ENCODE measurements at places on chromosomes 12 and 14. TPM values are rescaled to one million over a fixed set of nuclear protein-coding genes. Genes with fewer than 3 reads are reported as not detected.

RDH11 gene
- 50.2 TPM for total RNA-seq

CGRRF1 gene
- total RNA-seq: 31.1 TPM

DNA sequence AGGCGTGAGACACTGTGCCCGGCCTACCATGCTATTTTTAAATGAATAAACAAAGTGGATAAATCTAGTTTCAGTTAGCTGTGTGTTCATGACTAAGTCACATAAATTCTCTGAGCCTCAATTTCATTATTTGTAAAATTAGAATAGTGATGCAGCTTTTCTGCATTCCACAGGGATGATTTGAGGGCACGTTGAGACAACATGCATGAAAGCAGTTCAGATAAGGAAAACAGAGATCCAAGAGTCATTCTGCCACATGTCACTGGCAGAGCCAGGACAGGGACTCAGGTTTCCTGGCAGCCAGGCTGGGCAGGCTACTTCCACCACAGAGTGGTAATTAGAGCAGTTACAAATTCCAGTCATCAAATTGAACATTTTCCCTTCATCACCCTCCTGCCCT lies 2.9 kb upstream of the PPP4R4 start:
- H3K27ac ChIP-seq: no peak overlapping the region
- peaks cover 10% of the 10 kb centered on the region for H3K27me3 ChIP-seq
- DNase-seq: no peak
- no peaks in the 10 kb centered on the region for H3K36me3 ChIP-seq
- peaks cover 5% of the 10 kb centered on the region for H3K4me1 ChIP-seq

DNA sequence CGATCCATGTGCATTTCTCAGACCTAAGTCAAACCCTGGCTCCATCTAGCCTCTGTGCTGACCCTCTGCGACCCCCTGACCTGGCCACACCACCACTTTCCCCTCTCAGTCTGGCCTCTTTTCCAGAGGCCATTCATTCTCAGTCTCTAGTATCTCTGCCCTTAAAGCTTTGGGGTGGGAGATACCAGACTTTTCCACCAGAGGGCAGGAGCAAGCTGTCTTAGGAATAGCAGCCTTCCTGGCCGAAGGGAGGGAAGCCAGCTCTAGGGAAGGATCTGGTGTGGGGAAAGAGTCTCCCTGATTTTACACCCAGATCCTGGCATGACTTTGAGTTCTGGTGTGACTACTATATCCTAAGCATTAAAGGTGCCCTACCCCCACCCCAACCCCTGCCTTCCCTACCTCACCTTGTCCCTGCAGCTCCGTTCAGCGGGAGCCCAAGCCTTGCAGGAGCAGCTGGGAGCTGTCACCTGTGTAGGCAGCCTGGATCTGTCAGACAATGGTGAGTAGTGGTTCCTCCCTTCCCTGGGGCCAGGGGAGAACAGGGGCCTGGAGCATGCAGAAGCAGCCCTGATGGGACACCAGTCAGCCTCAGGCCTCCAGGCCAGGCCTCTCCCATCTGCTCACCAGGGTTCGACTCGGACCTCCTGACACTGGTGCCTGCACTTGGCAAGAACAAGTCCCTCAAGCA lies 6.6 kb downstream of the CARMIL3 start:
- H3K36me3 ChIP-seq: no peaks in the 10 kb centered on the region
- H3K27ac ChIP-seq: peak overlapping the region; percentile 64
- peak overlapping the region; percentile 37 for H3K4me3 ChIP-seq
- peaks cover 23% of the 10 kb centered on the region for H3K27me3 ChIP-seq
- peak; percentile 86 for DNase-seq
